HEK293T (cell line): ENCODE measurements at places on chromosomes 3 and 15.

- peak; percentile 60 for DNase-seq
Observed at GRCh38 chr15:28086175-28086703, 12.9 kb downstream of the OCA2 start.

GRCh38 chr3:15724446-15724845, 73.3 kb downstream of the ANKRD28 start:
- DNase-seq: no peak

GRCh38 chr15:92524161-92524560, 130.5 kb downstream of the ST8SIA2 start:
- DNase-seq: no peak

GRCh38 chr15:36617529-36618196, 38.2 kb downstream of the CDIN1 start:
- DNase-seq: no peak

- peak; percentile 60 for DNase-seq
Observed at GRCh38 chr15:40344631-40345120, 3.9 kb upstream of the CCDC9B start.

DNA sequence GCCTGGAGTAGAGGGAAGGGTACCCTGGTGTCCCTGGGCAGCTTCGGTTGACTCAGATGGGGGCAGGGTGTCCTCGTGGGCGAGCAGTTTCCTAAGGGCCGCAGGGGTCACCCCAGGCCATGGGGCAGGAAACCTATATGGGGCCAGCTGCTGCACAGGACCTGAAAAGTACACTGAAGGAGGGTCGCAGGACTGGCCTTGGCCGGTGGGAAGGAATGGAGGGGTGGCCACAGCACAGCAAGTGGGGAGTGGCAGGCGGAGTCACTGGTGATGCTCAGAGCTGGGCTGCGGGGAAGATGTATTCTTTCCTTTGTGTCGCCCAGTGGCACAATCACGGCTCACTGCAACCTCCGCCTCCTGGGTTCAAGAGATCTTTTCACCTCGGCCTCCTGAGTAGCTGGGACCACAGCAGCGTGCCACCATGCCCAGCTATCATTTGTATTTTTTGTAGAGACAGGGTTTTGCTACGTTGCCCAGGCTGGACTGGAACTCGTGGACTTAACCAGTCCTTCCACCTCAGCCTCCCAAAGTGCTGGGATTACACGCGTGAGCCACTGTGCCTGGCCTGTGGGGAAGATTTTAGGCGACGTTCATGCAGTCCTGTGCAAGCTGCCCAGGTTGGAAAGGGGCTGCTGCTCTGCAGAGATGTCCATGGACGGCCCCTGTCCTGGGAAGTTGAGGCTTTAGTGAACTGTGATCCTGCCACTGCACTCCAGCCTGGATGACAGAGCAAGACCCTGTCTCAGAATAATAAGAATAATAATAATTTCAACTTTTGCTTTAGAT, 57.2 kb downstream of the EFCAB12 start:
- DNase-seq: no peak

GRCh38 chr3:187051724-187052366, 87.5 kb downstream of the RPL39L start:
- DNase-seq: no peak

- DNase-seq: no peak
Observed at GRCh38 chr15:80426316-80426715, 22.1 kb downstream of the ARNT2 start.

DNA sequence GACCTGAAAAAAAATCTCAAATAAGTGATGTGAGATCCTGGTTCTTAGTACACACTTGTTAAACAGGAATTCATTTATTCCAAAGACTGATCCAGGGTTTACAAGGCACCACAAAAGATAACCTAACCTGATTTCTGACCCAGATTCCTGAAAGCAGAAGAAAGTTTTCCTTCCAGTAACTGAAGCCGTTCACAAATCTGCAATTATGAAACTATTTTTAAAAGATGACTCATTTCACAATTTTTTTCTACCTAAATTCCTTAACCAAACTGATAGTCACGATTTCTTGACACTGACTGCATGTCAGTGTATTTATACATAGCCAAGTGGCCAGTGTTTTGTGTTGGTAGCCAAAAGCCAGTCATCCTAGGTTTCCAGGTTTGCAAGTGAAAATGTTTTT, 17.1 kb downstream of the SLC9A9 start:
- no peak for DNase-seq

- DNase-seq: no peak
Observed at GRCh38 chr3:12918231-12918630, 76.9 kb upstream of the RPL32 start.

GRCh38 chr3:5339967-5340535, 152.5 kb downstream of the EDEM1 start:
- DNase-seq: no peak

DNA sequence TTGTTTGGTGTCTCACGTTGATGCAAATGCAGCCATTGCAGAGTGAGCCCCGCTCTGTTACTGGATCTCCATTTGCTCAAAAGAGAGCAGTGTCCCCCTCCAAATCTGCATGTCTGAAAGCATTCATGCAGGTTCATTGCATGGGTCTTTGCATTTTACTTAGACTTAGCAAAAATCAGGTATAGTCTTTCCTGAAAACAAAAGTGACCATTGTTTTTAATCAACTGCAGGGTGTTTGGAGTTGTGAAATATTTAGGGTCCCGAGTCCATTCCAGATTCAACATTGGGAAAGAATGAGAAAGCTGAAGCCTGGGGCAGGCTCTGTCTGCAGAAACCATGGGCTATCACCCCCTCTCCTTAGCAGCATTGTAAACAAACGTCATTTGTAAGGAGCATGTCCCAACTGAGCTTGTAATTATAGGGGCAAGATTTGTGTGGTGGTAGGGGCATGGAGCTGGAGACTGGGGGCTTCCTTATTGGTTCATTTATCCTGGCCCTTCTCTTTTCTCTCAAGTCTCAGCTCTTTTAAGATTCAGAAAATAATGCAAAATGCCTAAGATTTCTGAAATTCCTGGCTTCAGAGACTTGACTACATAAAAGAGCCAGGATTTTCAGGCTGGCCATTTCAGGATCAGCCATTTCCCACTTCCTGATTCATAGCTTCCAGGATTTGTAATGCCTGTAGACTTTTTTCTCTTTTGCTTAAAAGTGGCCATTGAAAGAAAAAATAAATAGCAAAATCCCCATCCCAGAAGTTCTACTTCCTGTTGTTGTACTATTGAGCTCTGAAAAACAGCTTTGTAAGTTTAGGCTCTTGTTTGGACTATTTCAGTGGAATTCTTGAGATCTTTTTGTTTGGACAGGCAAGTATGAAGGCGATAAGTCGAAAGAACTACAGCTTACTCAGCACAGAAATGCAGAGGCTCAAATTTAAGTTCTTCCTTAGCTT, 23.0 kb downstream of the IGF1R start:
- no peak for DNase-seq

- no peak for DNase-seq
Observed at GRCh38 chr15:42737529-42738328, 801 bp upstream of the CDAN1 start.

- no peak for DNase-seq
Observed at GRCh38 chr3:43096761-43097160, 9.1 kb downstream of the POMGNT2 start.

DNA sequence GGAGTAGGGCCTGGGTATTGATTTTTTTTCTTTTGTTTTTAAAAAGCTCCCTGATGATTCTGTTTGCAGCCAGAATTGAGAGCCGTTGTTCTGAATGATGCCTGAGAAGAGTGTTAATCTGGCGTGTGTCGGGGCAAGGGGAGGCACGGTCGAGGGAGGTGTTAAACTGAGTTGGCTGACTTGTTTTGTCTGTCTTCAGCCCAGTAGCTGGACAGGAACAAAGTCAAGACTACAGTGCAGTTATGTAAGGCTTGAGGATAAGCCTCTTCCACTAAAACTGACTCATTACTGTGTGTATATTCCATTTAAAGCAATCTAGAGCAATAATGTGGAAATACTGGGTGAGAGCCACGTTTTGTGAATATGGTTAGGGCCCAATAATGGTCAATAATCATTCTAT, 119.0 kb upstream of the DLG1 start:
- no peak for DNase-seq

- DNase-seq: no peak
Observed at GRCh38 chr15:50487287-50487686, 59.2 kb downstream of the USP50 start.

GRCh38 chr3:100525753-100526612, 33.6 kb downstream of the TMEM45A start:
- DNase-seq: peak; percentile 30

DNA sequence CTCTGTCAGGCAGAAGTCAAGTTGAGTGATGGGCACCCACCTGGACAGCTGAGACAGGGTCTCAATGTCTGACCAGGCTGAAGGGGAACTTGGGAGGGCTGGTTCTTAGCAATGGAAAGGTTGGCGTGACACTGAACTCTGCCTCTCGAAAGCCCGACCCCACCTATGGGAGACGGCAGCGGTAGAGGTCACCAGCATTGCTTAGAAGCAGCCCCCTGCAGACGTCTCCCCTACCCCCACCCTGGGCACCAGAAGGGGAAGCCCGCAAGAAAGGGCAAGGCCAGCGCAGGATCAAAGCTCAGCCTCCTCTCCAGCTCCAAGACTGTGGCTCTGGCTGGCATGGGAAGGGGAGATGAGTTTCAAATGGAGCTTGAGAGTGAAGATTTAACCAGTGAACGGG, 184.8 kb upstream of the LYSMD4 start:
- DNase-seq: no peak
